ENCODE measurements at places on chromosomes 1 and 21. TPM values are rescaled to one million over a fixed set of nuclear protein-coding genes. Genes with fewer than 3 reads are reported as not detected.
A peak's percentile ranks its signal among the peaks of the same experiment; 100 is the strongest.

DNA sequence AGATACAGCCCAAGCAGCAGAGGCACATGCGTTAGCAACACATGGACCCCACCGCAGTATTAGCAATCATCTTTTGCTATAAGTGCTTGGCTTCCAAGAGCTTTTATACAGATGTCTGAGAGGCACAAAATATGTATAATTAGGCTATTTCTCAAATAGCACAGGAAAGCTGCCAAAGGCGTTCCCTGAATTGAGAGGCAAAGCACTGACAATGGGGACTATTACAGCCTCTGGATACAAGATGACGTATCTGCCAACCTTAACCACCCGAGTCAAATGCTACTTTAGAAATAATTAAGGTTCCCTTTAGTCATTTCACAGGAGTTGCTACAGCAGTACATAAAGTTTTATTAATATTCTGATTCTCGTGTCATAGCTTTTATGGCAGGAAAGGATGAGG is 6.4 kb downstream of the STMN1 start:
- no peaks in the 10 kb centered on the region for H3K27me3 ChIP-seq
- no peak overlapping the region for H3K4me3 ChIP-seq
- peaks cover 13% of the 10 kb centered on the region for H3K4me1 ChIP-seq
- no peak for DNase-seq
- H3K36me3 ChIP-seq = peaks cover 28% of the 10 kb centered on the region

GRCh38 chr21:18387994-18388393 is 15.6 kb downstream of the TMPRSS15 start:
- DNase-seq = no peak
- no peaks in the 10 kb centered on the region for H3K36me3 ChIP-seq
- no peak overlapping the region for H3K4me3 ChIP-seq
- no peaks in the 10 kb centered on the region for H3K4me1 ChIP-seq
- no peaks in the 10 kb centered on the region for H3K27me3 ChIP-seq
- no peak overlapping the region for H3K27ac ChIP-seq

DNA sequence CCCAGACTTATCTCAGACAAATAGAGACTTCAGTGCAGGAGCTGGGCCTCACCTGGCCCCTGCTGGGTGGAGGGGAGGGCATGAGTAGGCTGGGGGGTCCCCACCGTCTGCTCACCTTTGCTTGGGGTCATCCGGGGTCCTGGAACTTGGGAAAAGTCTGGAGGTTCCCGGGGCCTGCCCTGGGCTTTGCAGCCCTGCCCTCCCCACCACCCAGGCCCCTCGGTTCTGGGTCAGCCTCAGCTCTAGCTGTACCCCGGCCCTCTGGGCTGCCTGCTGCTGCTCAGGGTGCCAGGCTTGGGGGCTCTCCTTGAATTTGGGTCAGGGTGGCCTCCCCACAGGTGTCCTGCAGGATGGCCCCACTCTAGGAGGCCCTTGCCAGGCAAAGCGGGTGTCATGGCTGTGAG is 2.4 kb upstream of the TMEM52 start:
- H3K27ac ChIP-seq = no peak overlapping the region
- no peaks in the 10 kb centered on the region for H3K36me3 ChIP-seq
- peaks cover 28% of the 10 kb centered on the region for H3K4me1 ChIP-seq
- DNase-seq = no peak
- H3K27me3 ChIP-seq = peaks cover 4% of the 10 kb centered on the region

- H3K4me1 ChIP-seq = no peaks in the 10 kb centered on the region
- H3K27ac ChIP-seq = no peak overlapping the region
- H3K36me3 ChIP-seq = no peaks in the 10 kb centered on the region
- H3K27me3 ChIP-seq = no peaks in the 10 kb centered on the region
Observed at GRCh38 chr1:221430152-221430960, 311.5 kb downstream of the DUSP10 start.

GRCh38 chr1:100661176-100661575 is 58.4 kb upstream of the VCAM1 start:
- no peaks in the 10 kb centered on the region for H3K4me1 ChIP-seq
- DNase-seq = no peak
- H3K27ac ChIP-seq = no peak overlapping the region
- H3K27me3 ChIP-seq = no peaks in the 10 kb centered on the region
- H3K36me3 ChIP-seq = no peaks in the 10 kb centered on the region

DNA sequence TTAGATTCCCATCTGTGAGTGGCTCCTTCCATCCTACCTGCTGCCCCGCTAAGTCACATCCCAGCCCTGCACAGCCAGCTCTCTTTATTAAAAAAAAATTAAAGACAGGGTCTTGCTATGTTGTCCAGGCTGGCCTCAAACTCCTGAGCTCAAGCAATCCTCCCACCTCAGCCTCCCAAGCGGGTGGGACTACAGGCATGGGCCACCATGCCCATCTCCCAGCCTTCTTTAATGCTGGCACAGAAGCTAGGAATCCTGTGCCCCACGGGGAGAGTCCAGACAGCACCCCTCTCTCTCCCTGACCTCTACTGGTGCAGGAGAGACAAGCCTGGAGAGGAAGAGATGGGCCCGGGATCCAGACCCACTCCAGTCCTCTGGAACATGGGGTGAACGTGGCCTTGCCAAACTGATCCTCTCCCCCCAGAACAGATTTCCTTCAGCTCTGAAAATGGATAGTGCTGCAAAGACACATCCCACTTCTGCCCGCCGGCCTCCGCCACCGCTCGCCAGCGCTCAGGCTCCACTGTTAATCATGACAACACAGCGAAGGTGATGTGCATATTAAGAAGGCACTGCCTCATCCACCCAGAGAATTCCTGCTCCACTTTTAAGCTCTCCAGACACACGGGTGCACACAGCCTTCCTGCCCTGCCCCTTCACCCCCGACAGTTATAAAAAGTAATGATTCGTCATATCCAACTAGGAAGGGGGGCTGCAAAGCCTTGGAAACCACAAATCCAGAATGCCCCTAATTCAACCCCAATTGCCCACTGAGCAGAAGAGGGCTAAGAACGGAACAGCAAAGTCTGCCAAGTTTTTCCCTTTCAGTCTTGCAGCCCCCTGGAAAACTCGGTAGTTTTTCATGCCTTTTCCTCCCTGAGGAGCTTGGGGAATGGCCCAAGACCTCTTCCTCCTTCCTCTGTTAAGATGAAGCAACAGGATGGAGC is 68.1 kb downstream of the MRPL37 start:
- no peak overlapping the region for H3K4me3 ChIP-seq
- peaks cover 2% of the 10 kb centered on the region for H3K36me3 ChIP-seq
- H3K27ac ChIP-seq = no peak overlapping the region
- no peaks in the 10 kb centered on the region for H3K27me3 ChIP-seq

GRCh38 chr1:109784551-109785252 is 21.0 kb upstream of the EPS8L3 start:
- H3K4me1 ChIP-seq = peaks cover 32% of the 10 kb centered on the region
- no peak for DNase-seq
- no peaks in the 10 kb centered on the region for H3K27me3 ChIP-seq
- no peaks in the 10 kb centered on the region for H3K36me3 ChIP-seq

DNA sequence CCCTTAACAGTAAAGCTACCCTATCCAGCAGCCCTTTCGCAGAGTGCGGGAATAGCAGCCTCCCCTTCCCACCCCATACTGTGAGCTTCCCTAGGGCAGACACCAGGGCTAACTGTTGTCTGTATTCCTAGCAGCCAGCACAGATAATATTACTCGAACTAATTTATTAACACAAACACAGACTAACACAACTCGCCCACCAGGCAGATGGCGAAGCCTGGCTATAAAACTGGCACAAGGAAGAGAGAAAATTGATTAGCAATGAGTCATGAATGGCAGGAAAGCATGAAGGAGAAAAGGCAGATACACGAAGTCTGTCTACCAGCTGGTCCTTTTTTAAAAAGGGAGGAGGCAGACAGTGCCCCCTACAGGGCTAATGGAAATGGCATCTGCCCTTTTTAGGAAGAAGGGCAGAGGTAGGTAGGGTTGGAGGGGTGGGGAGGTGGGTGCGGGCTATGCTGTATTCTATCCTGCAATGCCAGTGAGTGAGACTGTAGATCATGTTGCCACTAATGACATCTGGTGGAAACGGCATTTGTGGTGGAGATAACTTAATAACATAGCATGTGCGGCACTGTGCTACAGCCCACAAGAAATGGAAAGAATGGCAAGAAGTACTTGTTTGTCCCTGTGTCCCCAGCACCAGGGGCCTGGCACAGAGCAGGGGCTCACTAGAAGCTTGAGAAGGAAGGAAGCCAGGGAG is 30.6 kb upstream of the CTPS1 start:
- H3K4me3 ChIP-seq = no peak overlapping the region
- DNase-seq = peak; percentile 36
- H3K27me3 ChIP-seq = no peaks in the 10 kb centered on the region
- no peaks in the 10 kb centered on the region for H3K36me3 ChIP-seq

DNA sequence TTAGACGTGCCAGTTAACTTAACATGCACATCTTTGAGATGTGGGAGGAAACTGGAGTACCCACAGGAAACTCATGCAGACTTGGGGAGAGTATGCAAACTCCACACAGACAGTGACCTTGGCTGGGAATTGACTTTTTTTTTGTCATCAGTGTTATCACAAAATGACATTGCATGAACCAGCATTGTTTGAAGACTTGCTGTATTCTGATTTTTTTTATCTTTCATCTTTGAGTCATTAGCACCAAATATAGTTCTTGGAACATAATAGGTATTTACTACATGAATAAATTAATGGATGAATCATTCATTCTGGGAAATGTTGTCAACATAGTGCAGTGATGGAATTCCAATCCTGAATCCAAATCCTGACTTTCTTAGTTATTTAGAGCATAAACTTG is 77.0 kb downstream of the ATF6 start:
- no peaks in the 10 kb centered on the region for H3K4me1 ChIP-seq
- no peaks in the 10 kb centered on the region for H3K27me3 ChIP-seq
- H3K36me3 ChIP-seq = peaks cover 3% of the 10 kb centered on the region
- no peak overlapping the region for H3K27ac ChIP-seq
- H3K4me3 ChIP-seq = no peak overlapping the region
- no peak for DNase-seq

DNA sequence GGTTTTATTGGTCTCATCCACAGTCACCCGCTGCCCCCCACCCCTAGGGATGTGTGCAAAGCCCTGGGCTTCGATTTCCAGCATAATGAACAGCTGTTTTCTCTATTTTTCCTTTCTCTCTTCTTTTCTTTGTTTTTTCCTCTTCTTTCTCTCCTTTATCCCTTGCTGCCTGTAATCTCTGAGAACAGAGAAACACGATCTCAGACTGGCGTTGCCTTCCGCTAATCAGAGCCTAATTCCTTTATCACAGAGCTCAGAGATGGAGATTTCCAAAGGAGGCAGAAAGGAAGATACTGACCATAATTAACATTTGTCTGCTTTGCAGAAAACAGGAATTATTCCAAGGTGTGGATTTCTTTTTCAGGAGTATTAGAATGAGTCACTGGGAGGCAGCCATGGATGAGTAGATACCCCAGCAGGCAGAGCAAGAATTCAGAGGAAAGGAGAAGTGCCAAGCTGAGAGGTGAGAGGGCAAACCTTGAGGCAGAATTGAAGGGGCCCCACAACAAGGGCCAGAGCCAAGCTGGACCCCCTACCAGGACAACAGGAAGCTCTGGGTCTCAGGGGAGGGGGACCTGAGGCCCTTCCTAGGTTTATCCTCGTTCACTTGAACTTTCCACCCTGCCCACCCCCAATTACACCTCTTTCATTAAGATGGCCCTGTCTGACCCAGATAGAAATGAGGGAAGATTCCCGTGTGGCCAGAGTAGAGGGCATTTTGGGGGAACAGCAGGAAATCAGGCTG is 33.3 kb downstream of the MATN1 start:
- H3K4me3 ChIP-seq = no peak overlapping the region
- no peaks in the 10 kb centered on the region for H3K27me3 ChIP-seq
- no peak overlapping the region for H3K27ac ChIP-seq
- DNase-seq = no peak
- peaks cover 7% of the 10 kb centered on the region for H3K4me1 ChIP-seq
- no peaks in the 10 kb centered on the region for H3K36me3 ChIP-seq

- H3K36me3 ChIP-seq = no peaks in the 10 kb centered on the region
- no peaks in the 10 kb centered on the region for H3K27me3 ChIP-seq
- no peak overlapping the region for H3K4me3 ChIP-seq
- DNase-seq = no peak
Observed at GRCh38 chr1:158818975-158819431, 12.1 kb upstream of the MNDA start.

DNA sequence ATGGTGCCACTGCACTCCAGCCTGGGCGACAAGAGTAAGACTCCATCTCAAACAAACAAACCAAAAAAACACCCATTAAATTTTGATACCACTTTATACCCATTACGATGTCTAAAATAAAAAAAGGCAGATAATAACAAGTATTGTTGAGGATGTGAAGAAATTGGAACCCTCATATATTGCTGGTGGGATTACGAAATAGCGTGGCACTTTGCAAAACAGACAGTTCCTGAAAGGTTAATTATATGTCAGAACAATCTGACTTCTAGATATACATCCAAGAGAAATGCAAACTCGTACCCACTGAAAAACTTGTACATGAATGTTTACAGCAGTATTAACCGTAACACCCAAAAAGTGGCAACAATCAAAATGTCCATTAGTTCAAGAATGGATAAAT is 70.3 kb downstream of the USP24 start:
- no peaks in the 10 kb centered on the region for H3K36me3 ChIP-seq
- DNase-seq = no peak
- H3K4me1 ChIP-seq = no peaks in the 10 kb centered on the region
- no peaks in the 10 kb centered on the region for H3K27me3 ChIP-seq

DNA sequence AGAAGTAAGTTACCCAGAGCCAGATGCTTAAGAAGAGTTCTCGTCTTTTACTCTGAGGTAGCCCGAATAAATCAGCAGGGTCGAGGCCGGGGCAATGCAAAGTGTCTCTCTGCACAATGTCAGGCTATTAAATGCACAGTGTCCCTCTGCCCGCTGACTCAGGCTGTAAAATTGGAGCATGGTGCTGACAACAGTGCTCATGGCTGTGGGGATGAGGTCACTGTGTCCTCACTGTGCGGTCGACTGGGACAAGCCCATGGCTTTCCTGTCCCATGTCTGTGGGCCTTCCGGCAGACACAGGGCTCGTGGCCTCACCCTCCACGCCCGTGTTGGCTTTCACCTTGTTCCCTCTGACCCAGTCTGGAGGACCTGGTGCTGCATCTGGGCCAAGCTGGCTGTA is 14.6 kb upstream of the SLC2A1 start:
- H3K4me3 ChIP-seq = no peak overlapping the region
- no peak overlapping the region for H3K27ac ChIP-seq
- H3K4me1 ChIP-seq = no peaks in the 10 kb centered on the region
- no peaks in the 10 kb centered on the region for H3K36me3 ChIP-seq

GRCh38 chr1:44464361-44464760 is 59.3 kb downstream of the RNF220 start:
- no peaks in the 10 kb centered on the region for H3K36me3 ChIP-seq
- H3K4me1 ChIP-seq = no peaks in the 10 kb centered on the region
- no peaks in the 10 kb centered on the region for H3K27me3 ChIP-seq
- DNase-seq = no peak

- no peaks in the 10 kb centered on the region for H3K27me3 ChIP-seq
- no peaks in the 10 kb centered on the region for H3K36me3 ChIP-seq
- no peak for DNase-seq
- peaks cover 33% of the 10 kb centered on the region for H3K4me1 ChIP-seq
Observed at GRCh38 chr1:160542303-160542945, 19.4 kb upstream of the SLAMF6 start.

Gene TMPRSS3
- total RNA-seq = 1.4 TPM

Gene ETV3L
- total RNA-seq = not detected

Gene FNDC10
- 6.2 TPM for total RNA-seq

Gene ABL2
- total RNA-seq = 20.0 TPM

Gene SELL
- total RNA-seq = 307 TPM

Gene ANKRD35
- total RNA-seq = not detected

Gene TNFAIP8L2
- 3.7 TPM for total RNA-seq

Gene GSTM2
- total RNA-seq = 77.4 TPM
